Spinal cord (tissue), 10 donors: ENCODE measurements at places on chromosomes 13 and 19. TPM values are rescaled to one million over a fixed set of nuclear protein-coding genes. Genes with fewer than 3 reads are reported as not detected.

DNA sequence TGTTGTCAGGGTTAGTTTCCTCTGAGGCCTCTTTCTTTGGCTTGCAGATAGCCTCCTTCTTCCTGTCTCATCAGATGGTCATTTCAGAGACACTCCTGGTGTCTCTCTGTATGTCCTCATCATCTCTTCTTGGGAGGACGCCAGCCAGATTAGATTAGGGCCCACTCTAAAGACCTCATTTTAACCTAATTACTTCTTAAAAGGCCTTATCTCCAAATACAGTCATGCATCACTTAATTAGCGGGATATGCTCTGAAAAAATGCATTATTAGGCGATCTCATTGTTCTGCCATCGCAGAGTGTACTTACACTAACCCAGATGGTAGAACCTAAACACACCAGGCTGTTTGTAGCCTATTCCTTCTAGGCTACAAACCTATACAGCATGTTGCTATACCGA lies 89.0 kb downstream of the CDK8 start:
- no peak for DNase-seq

GRCh38 chr19:29945433-29945832 lies 3.4 kb downstream of the URI1 start:
- DNase-seq, result no peak

Gene AXL
- polyA plus RNA-seq, result 24.8 TPM

Gene ZNF442
- polyA plus RNA-seq, result 3.3 TPM

Gene CDC37
- polyA plus RNA-seq, result 151 TPM

DNA sequence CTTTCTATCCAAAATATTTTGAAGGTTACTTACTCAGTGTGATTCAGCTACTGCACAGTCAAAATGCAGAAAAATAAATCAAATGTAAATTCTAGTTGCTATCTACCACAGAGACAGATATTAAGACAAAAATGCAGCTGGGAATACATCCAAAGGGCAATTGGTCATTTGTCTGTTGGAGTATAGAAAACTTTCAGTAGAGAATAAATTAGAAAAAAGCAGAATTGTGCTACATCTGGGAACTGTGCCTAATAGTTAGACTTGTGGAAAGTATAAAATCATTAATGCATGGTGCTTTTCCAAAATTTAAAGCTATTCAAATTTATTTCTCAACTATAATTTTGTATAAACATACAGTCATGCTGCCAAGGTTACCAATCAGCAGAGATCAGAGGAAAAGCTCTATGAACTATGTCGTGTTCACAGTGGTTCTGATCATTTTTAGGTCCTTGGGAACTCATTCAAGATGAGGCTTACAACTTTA lies 1635.8 kb downstream of the PCDH9 start:
- DNase-seq, result peak; percentile 23

- DNase-seq, result no peak
These were observed 183.2 kb downstream of the TUBA3C start for GRCh38 chr13:18998389-18998788.

- no peak for DNase-seq
These were observed 45.2 kb downstream of the SOX21 start for GRCh38 chr13:94667190-94667589.

GRCh38 chr19:50512112-50512998 lies 1.4 kb downstream of the ASPDH start:
- DNase-seq, result no peak

- no peak for DNase-seq
These were observed 17.5 kb upstream of the TICAM1 start for GRCh38 chr19:4849019-4849418.

GRCh38 chr13:46113596-46113995 lies 8.8 kb upstream of the CPB2 start:
- no peak for DNase-seq

Gene ZBTB32
- 0.14 TPM for polyA plus RNA-seq

DNA sequence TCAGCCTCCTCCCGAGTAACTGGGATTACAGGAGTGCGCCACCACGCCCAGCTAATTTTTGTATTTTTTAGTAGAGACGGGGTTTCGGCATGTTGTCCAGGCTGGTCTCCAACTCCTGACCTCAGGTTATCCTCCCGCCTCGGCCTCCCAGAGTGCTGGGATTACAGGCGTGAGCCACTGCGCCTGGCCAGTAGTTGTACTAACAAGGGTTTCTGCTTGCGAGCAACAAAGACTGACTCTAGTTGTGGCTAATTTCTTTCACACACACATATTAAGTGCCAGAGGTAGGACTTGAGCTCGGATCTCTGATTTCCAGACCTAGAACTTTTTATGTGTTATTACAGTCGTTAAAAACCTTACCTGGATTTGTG lies 635 bp upstream of the PCCA start:
- DNase-seq, result no peak

Gene ADAMTSL5
- 1.6 TPM for polyA plus RNA-seq

GRCh38 chr13:105153611-105154010 lies 1381.9 kb downstream of the EFNB2 start:
- no peak for DNase-seq

- no peak for DNase-seq
These were observed 14.6 kb upstream of the DNMT1 start for GRCh38 chr19:10209315-10209714.

DNA sequence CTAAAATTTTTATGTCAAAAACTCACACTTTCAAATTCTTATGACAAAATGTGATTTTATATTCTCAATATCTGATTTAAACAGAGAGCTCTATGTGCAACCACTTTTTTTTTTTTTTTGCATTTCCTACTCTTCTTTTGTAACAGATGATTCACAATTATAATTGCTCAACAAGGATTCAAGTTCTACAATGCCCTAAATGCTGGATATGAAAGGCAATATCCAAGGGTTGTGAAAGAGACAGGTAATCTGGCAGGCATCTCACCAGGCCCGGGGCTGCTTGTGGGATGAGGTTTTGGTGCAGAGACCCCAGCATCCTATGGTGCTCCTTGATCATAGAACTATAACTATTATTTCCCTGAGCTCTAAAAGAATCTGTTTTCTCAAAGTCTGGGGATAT lies 363.6 kb upstream of the NBEA start:
- no peak for DNase-seq

DNA sequence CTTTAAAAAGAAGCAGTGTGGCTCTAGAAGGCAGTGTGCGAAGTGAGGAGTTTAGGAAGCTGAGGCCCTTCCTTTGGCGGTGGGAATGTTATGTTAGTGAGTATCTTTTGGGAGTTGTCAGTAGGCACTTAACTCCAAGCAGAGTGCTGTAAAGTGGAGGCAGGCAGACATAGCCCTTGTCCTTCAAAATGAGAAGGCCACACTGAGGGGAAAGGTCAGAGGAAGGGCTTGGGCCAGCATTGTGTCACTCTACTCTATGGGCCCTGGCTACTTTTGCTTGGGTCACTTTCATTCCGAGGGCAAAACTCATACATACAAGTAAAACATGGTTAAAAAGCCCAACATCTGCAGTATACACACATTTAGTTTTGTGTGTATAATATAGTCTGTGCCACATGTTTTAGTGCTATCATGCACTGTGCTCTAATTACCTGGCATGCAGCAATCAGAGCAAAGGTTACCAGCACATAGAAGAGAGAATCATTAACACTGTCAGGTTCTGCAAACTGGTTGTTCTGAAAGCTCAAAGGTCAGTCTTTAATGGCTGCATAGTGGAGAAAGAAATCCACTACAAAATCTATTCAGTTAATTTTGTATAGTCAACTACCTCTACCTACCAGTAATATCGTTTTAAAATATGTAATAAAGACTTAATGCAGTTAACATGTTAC lies 64.4 kb downstream of the WASF3 start:
- no peak for DNase-seq

- DNase-seq, result no peak
These were observed 27.2 kb downstream of the GPX4 start for GRCh38 chr19:1130771-1131717.

Gene ZSCAN1
- 12.9 TPM for polyA plus RNA-seq

DNA sequence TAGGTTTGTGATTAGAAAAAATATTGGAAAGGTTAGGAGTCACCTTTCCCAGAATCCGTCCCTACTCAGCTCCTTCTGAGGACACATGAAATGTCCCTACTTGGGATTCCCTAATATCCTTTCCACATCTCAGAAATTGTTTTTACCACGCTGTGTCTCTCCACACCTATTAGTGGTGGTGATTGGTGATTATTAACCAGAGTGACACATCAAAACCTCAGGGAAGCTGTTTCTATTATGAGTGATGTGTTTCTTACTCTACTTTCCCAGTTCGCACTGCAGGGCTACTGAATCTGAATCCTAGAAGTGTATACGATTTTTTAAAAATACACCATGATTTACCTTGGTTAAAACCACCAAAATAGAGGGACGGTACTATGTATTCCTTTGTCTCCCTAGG lies 460.8 kb downstream of the TBC1D4 start:
- no peak for DNase-seq

GRCh38 chr19:28966737-28967399 lies 246.1 kb downstream of the UQCRFS1 start:
- DNase-seq, result no peak

Gene CFD
- 2.8 TPM for polyA plus RNA-seq

Gene PRSS57
- polyA plus RNA-seq, result not detected

DNA sequence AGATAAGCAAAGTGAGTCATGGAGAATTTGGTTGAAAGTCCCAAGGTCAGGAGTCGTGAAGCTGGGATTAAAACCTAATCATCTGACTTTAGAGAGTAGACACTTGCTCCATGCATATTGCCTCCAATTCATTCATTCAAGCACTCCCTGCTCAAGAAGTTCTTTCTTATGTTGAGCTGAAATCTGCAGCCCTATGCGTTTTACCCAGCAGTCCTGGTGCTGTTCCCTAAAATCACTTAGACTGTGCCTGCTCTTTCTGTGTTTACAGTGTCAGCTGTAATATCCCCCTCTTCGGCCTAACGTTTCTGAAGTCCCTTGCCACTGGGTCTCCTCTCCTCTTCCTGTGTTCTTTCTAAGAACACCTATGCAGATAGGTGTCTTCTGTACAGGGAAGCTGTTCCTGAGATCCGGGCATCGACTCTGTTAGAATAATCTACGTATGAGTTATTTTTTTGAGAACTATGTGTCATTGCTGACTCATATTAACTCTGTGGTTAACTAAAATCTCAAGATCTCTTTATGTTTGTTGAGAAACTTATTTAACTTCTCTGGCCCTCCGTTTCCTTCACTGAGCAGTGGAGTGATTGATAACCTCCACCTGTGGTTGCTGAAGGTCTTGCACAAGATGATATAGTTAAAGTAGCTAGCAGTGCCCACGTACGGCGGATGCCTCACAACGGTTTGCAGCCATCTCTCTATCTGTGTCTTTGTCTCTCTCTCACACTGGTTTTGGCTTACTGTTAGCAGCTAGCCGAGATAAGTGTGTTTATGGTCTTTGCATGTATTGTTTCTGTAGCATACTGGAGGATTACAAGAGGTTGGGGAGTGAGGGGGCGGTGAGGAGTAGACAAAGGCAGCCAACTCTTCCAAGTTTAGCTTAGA lies 4.7 kb downstream of the ALOX5AP start:
- no peak for DNase-seq

Gene TGFBR3L
- polyA plus RNA-seq, result 6.1 TPM

Gene RGCC
- 66.6 TPM for polyA plus RNA-seq

GRCh38 chr19:52191951-52192350 lies 2.1 kb downstream of the PPP2R1A start:
- no peak for DNase-seq

- DNase-seq, result no peak
These were observed 2.1 kb upstream of the ZSCAN5A start for GRCh38 chr19:56316728-56317127.

DNA sequence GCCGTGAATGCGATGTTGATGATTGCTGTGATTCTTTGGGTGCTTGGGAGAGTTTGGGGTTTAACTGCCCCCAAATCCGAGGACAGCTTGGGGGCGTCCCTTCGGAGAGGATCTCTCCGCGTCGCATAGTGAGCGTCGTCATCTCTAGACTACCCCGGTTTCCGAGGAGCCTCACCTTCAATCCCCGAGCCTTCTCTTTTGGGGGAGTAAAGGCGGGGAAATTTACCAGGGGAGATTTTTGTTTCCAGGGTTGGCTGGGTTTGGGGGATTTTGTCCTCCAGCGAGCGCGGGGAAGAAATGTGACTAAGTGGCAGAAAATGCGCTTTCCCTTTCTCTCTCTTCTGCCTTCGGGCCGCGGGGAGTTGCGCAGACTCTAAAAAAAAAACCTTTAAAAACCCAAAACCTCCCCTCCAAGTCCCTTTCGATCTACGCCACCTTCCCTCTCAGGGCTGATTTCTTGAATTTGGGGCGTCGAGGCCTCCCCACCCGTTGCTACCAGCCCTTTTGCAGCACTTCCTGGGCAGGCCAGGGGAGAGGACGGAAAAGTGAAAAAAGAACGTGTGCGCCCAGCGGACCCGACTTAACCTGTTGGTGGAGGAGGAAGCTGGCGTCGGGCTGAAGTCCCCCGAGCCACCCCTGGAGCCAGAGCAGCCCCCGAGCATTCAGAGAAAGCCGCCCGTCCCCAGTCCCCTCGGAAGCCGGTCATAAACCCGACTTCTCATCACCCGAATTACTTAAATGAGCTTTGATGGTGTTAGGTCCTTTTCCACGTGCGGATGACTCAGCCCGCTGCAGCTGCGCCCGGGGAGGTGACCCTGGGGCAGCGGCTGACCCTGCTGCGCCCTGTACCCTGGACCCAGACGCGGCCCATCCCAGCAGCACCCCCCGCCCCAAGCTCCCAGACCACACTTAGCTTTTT lies 17.7 kb downstream of the NFIX start:
- no peak for DNase-seq

DNA sequence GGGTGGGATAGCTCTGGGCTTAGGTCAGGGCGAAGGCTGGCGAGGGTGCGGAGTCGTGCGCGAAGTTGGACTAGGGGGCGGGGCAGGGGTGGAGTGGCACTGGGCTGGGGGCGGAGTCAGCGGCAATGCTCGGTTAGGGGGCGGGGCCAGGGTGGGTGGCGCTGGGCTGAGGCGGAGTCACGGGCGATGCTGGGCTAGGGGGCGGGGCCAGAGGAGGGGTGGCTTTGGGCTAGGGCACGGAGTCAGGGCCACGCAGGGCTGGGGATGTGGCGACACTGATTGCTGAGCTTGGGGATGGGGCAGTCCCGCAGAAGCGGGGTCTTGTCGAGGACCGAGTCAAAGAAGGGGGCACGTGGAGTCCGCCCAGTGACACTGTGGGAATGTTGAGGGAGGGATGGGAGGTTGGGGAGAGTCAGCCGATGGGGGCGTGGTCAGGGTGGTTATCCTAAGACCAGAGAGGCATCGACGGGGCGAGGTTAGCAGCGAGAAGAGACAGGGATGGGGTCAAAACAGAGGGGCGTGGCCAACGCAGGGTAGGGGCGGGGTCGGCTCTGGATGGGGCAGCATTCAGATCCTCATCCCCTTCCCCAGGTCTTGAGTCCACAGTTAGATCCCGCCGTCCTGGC lies 8.7 kb downstream of the HOMER3 start:
- peak; percentile 85 for DNase-seq

Gene ACTL9
- not detected for polyA plus RNA-seq

Gene KLF1
- 0.57 TPM for polyA plus RNA-seq
